ENCODE measurements at places on chromosomes 6 and 20.

- no peak for DNase-seq
These were observed 28.9 kb downstream of the CEP57L1 start for GRCh38 chr6:109124219-109124618.

GRCh38 chr6:127833336-127833735, 67.5 kb downstream of the THEMIS start:
- DNase-seq = no peak

GRCh38 chr20:36988494-36988966, 37.0 kb upstream of the SAMHD1 start:
- DNase-seq = peak; percentile 61

DNA sequence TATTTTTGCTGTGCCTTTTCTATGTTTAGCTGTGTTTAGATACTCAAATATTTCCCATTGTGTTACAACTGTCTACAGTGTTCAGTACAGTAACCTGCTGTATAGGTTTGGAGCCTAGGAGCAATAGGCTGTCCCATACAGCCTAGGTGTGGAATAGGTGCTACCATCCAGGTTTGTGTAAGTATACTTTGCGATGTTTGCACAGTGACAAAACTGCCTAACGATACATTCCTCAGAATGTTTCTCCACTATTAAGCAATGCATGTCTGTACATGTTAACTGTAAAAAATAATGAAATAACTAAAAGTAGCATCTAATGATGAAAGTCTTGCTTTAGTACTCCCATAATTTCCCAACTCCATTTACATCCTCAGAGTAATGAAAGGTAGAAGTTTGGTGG, 46.0 kb downstream of the SERAC1 start:
- DNase-seq = no peak

DNA sequence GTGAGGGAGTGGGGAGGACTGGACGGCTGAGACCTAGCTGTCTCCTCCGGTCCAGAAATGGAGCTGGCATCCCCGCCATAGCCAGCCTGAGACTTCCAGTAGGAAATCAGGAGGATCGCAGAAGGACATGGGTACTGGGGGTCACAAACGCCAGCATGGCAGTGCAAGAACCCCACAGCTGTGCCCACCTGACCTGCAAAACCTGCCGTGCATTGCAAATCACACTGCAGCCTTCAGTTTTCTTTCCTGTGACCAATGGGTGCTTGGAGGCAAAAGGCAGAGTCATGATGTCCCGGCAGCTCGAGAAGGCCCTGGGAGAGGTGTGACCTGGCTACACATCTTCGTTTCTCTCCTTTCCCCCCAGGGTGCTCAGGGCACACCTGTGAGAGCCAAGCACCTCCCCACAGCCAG, 23.3 kb upstream of the PHACTR3 start:
- DNase-seq = peak; percentile 34

DNA sequence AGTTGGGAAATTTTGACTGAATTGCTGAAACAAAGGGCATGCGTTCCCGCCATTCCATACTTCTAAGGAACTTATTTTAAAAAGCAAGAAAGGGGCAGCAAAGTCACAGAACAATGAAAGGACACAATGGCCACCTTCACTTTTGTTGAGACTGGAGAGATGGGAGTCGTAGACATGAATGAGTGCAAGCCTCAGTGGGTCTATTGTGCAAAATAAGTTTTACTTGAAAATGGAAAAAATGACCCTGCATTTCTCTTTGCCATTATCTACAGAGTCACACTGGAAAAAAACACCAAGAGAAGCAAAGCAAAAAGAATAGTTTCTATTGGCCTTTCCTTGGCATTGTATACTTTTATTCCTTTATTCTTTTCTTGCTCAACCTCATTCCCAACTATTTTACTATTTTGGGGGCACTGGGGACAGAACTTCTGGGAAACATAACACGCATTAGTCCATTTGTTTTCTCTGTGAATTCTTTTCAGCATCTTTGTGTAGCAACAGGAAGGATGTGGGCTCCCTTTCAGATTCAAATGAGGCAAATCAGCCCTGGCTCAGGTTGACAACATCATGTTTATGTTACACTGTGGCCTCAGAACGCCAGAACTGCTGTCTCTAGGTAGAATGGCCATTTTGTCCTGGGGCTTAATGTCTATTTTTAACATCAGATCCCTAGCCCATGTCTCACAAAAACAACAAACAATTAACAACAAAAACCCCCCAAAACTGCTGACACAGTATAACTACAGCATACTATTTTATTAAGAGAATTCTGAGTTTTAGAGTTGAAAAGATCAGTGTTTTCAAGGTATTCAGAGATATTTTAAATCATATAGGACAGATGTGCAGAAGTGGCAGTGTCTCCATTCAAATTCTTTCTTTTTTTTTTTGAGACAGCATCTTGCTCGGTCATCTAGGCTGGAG, 122.2 kb downstream of the FYN start:
- DNase-seq = peak; percentile 46

GRCh38 chr6:137866200-137866913, 702 bp upstream of the TNFAIP3 start:
- DNase-seq = peak; percentile 91

DNA sequence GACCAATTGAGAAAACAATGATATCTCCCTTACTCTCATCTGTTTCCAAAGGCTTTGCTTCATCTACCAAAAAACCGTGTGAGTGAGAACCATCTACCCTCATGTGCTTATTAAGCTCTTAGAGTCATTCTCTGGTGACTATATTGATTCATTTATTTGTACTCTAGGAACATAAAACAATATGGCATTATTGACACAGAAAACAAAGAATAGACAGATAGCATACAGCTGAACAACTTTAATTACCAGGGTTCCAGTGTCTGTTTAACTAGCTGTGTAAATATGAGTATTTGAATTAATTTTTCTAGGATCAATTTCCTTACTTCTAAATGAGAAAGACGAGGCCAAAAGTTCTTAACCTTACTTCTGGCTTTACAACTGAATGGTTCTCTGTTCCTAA, 31.3 kb upstream of the HEY2 start:
- no peak for DNase-seq

DNA sequence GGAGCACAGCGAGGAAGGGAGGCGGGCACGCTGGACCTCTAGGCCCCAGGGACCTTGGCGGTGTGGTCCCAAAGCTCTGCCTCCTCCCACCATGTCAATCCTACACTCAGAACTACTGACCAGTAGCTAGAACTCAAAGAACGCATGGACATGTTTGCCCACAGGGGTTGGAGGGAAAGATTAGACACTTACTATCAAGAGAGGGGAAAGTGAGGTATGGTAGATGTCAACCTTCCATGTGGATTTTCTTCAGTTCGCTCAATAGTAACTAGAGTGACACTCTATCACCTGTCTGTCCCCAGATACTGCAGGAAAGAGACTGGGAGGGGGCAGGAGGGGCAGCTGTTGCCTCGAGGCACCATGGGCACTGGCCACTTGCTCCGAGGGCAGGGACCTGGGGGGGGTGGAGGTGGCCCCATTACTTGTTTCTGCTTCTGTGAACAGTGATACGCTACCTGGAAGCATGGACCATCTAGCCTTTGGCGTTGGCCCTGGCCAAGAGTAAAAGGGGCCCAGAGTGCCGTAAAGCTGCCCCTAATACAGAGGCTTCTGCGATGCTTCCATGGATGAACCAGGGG, 912 bp upstream of the DIDO1 start:
- DNase-seq = no peak

DNA sequence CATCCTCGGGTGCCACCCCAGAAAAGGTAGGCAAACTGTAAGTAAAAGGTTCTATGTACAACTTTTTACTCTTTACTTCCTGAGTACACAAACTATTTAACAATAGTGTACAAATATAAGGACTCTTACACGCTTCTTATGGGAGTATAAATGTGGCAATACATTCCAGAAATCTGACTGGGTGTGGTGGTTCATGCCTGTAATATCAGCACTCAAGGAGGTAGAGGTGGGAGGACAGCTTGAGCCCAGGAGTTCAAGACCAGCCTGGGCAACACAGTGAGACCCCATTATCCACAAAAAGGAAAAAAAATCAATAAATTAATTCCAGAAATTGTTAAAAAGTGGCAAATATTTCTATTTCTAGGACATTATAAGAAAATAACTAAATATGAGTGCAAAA, 48.9 kb downstream of the PIGU start:
- no peak for DNase-seq

DNA sequence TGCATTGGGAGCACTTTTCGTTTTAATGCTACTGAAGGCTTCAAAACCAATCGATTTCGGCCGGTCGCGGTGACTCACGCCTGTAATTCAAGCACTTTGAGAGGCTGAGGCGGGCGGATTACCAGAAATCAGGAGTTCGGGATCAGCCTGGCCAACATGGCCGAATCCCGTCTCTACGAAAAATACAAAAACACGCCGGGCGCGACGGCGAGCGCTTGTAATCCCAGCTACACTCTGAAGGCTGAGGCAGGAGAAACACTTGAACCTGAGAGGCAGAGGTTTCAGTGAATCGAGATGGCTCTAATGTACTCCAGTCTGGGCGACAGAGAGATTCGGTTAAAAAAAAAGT, 58.4 kb downstream of the TRIM38 start:
- no peak for DNase-seq

DNA sequence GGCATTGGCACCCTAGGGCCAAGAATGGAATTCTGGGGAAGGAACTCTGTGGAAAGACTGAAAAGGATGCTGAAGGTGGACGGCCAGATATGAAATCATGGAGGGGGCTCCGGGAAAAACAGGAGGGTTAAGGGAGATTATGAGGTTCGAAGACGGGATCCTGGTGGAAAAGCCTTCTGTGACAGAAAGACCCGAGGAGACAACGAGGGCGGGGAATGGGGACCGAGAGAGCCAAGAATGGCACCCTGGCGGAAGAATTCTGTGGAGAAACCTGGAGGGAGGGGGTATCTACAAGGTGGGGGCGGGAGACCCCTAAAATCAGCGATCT, 426 bp downstream of the TRMT6 start:
- no peak for DNase-seq

DNA sequence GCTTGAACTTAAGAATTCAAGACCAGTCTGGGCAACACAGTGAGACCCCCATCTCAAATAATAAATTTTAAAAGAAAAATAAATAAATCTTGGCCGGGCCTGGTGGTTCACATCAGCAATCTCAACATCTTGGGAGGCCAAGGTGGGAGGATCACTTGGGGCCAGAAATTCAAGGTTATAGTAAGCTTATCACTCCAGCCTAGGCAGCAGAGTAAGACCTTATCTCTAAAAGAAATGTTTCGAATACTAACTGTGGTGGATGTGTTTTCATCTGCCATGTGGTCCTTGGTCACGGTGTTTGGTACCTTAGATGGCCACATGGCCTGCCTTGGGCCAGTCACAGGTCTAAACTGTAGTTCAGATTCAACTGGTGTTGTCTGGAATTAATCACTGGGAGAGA, 5.8 kb downstream of the UBE2C start:
- DNase-seq = no peak

DNA sequence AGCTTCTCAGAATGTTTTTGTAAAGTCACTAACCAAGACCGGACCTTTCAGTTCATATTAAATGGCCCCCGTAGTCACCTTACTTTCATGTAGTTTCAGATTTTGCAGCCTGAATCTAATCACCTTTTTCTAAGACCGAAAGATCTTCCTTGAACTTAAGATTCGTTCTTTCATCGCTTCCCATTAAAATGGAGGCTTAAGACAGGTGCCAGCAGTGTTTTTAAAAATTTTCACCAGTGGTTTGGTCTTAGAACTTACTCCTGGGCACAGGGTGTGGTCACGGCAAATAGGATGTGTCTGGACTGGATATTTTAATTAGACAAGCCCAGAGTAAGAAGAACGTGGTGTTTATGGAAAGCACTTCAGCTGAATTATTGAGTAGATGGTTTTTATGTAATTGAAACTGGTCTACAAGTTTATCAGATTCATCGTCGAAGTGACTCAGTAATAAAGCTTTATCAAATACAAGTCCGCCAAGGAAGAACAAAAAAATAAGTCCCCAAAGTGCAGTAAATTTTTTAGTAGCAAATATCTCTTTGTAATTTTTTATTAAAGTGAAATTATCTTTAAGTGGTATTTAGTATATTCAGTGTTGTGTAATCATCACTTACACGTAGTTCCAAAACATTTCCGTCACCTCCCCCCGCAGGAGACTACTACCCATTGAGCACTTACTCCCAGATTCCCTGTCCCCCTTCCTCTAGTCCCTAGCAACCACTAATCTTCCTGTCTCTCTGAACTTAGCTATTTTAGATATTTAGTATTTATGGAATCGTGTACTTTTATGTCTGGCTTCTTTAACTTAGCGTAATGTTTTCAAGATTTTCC, 868 bp downstream of the SRSF3 start:
- peak; percentile 38 for DNase-seq

DNA sequence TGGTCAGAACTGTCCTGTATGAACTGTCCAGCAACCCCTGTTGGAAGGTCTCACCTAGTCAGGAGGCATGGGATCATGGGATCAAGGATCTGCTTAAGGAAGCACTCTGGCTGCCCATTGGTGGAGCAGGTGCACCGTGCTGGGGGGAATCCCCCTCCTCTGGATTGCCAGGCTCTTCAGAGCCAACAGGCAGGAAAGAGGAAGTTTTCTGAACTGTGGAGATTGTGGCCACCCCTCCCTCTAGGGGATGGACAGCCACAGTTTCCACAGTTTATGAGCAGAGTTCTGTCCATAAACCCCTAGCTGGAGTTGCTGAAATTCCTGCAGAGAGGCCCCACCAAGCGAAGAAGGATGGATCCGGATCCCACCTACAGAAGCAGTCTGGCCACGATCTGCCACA, 13.0 kb upstream of the HLA-DQB1 start:
- no peak for DNase-seq

DNA sequence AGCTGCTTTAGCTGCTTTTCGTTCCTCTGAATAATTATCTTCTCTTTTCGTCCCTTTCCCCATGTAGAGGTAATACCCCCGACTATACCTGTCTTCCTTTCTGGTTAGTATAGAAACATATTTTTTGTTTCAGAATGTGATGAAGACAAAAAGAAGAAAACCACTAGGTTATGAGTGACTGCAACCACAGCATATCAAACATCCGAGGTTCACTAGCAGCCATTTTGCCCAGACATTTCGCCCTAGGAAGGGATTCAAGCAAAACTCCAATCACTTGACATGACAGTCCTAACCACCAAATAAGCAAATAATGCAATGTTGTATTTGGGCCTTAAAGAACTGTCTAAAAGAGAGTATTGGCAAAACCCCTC, 9.4 kb downstream of the SNX5 start:
- no peak for DNase-seq

DNA sequence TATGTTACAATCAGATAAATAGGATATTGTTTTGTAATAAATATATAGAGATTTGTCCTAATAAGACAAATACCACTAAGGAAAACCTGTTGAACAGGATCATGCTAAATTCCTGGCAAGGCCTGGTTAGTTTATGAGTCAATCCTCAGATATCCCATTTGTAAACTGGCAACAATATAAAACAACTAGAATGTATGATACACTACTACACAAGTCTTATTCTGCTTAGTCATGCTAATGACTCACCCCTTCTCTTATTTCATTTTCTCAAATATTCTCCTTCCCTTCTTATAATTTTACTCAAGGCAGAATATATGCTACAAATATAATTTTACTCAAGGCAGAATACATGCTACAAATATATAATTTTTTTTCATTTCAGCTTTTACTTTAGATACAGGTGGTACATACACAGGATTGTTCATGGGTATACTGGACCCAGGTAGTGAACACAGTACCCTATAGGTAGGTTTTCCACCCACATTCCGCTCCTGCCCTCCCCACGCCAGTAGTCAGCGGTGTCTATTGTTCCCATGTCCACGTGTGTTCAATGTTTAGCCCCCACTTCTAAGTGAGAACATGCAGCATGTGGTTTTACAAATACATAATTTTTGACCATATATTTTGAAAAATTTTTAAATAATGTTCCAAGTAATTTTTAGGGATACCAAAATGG, 6.3 kb downstream of the OSER1 start:
- no peak for DNase-seq

- no peak for DNase-seq
These were observed 14.2 kb upstream of the FAM162B start for GRCh38 chr6:116779573-116780164.

Measured in naive thymus-derived CD8-positive, alpha-beta T cell (primary cell).